ENCODE measurements at places on chromosomes 1 and 21.
A peak's percentile ranks its signal among the peaks of the same experiment; 100 is the strongest.

- DNase-seq = peak; percentile 88
These were observed 253.1 kb upstream of the FGGY start for GRCh38 chr1:59043796-59044195.

DNA sequence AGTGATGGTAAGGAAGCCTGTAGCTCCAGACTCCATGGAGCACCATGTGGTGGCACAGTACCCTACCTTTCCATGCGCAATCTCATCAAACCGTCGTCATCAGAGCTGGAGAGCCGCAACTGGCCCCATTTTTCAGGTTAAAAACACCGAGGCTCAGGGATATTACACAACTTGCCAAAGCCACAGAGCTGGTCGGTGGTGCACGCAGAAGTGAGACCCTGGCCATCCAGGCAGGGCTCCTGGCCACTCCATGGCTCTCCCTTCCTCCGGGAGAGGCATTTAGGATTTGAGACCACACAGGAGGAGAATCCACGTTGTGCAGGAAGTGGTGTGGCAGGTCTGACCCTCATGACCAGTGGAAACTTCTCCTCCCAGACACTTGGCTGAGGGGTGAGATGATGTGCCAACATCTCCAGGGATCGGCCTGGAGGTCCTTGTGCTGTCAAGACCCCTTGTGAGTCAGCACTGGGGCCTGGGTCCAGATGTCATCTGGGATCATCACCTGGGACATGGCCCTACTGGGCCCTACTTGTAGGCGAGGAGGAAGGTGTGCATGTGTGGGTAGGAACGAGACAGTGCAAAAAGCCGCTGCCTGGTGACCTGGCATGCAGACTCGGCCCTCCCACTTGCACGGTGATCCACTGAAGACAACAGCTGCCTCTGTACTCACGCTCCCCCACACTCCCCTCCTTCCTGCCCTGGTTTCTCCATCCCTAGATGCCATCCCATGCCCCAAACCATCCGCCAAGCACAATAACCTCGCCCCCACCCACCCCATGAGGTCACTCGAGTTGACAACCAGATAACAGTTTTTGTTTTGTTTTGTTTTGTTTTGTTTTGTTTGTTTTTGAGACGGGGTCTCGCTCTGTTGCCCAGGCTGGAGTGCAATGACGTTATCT lies 10.4 kb downstream of the TFF3 start:
- DNase-seq = no peak

GRCh38 chr1:37238364-37239224 lies 204.3 kb upstream of the GRIK3 start:
- no peak for DNase-seq

DNA sequence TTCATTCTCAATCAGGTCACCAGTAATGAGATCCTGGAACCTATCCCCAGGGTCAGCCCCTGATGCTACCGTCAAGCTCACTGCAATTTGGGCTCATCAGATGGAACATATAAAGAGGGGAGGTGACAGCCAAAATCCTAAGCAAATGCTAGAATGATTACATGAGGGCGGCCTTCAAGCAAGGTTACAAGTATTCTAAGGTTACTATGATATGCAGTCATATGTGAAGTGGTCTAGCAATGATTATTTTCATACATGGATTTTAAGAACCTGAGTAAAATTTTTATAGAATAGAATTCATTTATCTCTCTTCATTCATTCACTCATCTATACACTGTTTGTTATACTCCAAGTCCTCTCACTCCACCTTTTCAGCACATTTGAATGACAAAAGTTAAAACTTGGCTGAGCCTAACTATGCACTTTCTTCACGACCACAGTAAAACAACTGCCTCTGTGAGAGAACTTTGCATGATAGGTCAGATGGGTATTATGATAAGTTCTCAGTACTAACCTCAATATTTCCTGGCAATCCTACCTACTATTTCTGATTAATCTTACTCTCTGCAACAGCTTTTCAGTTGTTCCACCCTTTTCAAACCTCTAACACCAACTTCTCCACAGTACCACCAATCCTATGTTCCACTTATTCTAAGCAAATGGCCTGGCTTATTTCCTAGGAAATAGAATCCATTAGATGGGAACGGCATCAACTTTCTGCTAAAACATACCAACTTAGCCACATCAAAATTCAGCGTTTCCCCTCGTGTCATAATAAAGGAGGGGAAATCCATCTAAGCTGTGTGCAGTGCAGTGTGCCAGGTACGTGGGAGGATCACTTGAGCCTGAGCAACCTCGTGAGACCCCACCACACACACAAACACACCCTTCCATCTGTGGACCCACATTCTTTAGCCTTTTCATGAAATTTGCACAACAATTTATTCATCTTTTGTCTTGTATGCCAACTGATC lies 32.0 kb downstream of the LHX9 start:
- DNase-seq = no peak

DNA sequence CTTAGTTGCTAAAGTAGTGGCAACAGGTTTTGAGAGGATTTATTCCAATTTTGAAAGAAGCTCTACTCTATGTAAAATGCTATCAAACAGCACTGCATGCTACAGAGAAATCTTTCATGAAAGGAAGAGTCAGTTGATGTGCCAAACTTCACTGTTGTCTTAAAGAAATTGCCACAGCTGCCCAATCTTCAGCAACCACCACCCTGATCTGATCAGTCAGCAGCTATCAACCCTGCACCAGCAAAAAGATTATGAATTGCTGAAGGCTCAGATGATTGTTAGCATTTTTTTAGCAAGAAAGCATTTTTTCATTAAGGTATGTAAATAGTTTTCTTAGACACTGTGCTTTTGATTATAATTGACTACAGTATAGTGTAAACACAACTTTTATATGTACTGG lies 49.6 kb downstream of the SLC9C2 start:
- no peak for DNase-seq

DNA sequence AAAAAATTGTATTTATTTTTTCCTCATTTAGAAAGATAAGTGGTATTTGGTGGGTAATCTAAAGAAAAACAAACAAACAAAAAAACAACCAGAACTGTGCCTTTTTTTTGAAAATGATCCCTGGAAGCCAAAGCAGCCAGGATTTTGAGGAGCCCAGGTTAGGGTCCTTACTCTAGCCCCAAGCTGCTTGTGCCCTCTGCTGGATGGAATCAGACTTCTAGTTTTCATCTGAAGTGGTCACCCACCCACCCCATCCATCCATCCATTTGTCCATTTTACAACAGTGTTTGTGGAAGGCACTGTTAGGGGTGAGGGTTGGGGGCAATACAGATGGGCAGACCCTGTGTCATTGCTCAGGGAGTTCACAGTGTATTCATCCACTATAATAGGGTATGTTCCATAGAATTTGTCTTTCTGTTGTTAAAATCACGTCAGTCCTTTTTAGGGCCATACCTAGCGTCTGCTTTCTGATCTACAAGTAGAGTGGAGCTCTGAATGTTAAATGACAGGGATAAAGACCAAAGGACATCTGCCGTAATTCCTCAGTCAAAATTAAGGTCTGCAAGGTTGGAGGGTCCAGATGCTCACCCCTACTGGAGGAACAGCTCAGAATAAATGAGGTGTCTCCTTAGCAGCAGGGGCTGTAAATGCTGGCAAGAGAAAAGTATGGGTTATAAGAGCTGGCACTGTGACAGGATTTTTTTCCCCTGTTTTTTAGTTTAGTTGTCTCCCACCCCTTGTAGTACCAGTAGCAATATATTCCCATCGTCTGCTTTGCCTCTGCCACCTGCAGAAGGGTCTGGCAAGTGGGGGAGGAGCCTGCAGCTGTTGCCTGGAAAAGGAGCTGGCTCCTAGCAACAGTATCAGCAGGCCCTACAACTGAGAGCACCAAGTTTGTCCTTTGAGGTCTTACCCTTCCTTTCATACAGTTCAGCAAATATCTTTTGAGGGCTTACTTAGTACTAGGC lies 3.2 kb downstream of the LRRC42 start:
- peak; percentile 69 for DNase-seq

DNA sequence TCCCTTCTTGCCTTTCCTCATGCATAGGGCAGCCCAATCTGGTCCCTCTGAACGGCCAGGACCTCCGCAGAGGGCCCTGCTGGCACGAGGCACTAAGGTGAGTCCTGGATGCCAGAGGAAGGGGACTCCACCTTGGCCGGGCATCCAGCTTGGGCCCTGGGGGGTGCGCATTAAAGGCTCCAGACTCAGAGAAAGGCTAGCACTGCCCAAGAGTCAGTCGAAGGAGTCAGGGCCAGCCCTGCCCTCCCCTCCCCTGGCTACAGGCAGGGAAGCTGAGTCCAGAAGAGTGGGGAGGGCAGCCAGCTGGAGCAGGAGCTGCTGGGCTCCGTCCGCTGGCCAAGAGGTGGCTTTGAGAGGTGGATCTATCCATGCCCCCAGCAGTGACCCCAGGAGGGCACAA lies 2.8 kb upstream of the EFNA4 start:
- no peak for DNase-seq

- no peak for DNase-seq
These were observed 2.4 kb upstream of the BRWD1 start for GRCh38 chr21:39315603-39316445.

DNA sequence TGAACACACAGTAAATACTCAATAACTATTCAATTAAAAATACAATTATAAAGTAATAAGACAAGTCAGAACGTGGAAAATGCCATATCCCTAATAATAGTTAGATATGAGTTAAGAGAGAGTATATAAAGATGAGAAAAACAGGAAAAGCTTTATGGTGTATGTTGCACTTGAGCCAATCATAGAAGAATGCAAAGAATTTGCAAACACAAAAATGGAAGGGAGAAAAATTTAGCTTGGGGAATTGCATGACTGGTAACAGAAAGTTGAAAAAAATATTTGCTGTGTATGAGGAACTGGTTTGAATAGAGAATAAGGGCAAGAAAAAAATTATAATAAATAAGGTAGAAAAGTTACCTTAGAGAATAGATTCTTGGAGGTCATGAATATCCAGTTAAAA lies 739.6 kb upstream of the CXADR start:
- DNase-seq = peak; percentile 45

- no peak for DNase-seq
These were observed 8.9 kb upstream of the INAVA start for GRCh38 chr1:200885623-200886402.

DNA sequence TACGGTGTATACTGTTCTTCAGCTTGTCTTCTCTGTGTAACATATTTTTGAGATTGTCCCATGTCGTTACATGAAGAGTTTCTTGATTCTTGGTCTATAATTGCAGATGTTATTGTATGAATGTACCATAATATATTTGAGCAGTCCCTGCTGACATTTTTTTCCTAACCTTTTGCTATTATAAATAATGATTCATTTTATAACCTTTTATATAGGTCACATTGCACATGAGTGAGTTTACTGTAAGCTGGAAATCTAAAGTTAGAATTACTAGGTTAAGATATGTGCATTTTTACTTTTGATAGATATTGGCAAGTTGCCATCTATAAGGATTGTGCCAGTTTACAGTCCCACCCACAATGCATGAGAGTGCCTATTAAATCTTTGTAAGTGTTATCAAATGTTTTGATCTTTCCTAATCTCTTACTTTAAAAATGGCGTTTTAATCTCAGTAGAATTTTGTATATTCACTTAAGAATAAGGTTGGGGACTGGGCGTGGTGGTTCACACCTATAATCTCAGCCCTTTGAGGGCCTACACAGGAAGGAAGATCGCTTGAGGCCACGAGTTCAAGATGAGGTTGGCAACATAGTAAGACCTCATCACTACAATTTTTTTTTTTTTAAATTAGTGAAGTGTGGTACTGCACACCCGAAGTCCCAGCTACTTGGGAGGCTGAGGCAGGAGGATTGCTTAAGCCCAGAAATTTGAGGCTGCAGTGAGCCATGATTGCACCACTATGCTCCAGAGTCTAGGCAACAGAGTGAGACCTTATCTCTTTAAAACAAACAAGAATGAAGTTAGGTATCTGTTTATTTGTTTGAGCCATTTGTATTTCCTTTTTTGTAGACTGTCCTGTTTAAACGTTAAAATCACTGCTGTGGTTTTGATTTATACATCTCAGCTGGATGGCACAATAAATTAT lies 36.5 kb downstream of the ZMYM1 start:
- no peak for DNase-seq

- DNase-seq = peak; percentile 48
These were observed 14.3 kb upstream of the OLIG2 start for GRCh38 chr21:33011462-33011861.

GRCh38 chr1:111476761-111477309 lies 3.1 kb downstream of the C1orf162 start:
- DNase-seq = no peak

DNA sequence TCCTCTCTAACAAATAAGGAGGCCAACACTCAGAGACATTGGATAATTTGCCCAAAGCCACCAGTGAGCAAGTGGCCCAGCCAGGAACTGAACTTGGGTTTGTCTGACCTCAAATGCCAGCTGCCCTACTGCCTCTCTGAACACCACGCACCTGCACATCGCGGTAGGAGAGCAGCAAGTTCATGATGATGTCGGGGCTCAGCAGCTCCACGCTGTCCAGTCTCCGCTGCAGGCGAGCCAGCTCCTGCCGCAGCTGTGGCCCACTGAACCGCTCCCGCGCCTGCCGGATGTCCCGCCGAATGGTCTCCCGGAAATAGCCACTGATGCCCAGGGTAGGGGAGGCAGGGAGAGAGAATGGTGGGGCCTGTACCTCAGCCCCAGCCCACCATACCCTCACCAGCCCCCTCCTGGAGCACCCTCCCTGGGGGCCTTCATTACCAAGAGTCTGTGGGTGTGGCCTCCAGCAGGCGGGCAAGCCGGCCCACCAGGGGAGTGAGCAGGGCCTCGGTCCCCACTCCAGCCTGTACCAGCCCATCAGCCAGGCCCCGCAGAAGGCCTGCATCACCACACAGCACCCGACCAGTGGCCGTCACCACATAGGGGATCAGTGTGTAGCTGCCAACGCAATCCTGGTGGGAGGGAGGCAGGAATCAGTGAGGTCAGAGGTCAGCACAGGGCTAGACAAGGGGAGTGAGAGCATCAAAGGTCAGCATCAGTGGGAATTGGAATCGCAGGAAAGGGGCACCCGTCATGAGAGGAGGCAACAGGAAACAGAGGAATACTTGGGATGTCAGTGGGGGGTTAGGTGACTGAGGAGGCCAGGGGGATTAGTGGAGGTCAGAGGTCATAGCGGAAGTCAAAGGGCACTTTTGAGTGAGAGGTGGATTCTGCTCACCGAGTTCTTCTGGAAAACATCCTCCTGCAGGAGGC lies 2.7 kb downstream of the MAP3K6 start:
- no peak for DNase-seq

DNA sequence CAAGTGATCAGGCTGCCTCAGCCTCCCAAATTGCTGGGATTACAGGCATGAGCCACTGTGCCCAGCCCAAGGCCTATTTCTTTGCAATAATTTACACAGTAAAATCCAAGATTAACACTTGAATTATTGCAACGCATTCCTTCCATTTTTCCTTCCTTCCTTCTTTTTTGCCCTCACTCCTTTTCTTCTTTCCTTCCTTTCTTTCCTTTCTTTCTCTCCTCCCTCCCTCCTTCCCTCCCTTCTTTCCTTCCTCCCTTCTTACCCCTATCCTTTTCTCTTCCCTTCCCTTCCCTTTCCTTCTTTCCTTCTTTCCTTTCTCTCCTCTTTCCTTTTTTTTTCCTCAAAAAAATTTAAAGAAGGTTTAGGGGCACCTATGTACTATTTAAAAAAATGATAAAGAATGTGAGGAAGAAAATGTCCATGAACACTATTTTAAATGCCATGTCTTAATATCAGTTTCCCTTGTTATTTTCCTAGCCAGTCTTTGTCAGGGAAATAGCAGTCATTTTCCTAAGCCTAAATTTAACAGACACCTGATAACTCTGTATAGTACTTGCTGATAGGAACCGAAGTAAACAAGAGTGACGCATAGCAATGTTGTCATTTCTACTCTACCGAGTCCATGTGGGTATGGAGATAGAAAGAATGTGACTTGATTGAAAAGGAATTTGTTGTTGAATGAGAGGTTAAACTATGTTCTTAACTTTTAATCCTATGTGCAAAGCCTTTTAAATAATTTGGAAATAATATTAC lies 79.8 kb upstream of the HMCN1 start:
- peak; percentile 79 for DNase-seq

GRCh38 chr21:46545911-46546310 lies 59.0 kb downstream of the S100B start:
- no peak for DNase-seq

Measured in fibroblast of pulmonary artery (primary cell).